ENCODE measurements at places on chromosomes 7 and 10.
A peak's percentile ranks its signal among the peaks of the same experiment; 100 is the strongest.

DNA sequence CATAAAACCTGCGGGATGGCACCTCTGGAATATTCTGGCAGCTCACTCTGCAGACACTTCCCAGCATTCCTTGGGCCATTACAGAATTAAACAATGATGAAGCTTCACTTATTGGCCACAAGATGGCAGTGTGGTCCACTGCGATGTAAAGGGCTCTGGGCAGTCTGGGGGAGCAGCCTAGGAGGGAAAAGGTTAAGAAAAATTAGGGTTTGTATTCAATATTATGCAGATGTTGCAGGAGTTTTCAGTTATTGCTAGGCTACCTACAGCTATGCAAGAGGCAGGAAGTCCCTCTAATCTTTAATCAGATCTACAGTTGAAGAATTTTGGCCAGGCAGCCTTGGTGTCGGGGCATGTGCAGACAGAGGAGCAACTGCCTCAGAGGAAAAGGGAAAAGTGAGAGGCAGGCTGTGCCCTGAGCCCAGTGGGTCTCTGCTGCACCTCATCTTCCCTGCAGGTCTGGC, 233.2 kb upstream of the PRSS1 start:
- peak; percentile 77 for DNase-seq

DNA sequence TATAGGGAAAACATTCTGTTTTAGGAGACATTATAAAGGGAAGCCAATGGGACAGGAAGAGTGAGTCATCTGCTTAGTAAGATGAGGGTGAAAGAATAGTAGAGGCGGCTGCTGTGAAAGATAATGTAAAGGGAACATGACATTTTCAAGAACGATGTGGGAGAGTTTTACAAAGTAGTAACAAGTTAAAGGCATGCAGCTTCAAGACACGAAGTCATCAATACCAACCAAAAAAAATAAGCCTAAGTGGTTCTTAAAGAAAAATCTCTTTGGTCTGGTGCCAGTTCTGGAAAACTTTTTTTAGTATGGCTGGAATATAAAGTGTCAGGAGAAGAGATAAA, 6.1 kb downstream of the GSTO1 start:
- no peak for DNase-seq

DNA sequence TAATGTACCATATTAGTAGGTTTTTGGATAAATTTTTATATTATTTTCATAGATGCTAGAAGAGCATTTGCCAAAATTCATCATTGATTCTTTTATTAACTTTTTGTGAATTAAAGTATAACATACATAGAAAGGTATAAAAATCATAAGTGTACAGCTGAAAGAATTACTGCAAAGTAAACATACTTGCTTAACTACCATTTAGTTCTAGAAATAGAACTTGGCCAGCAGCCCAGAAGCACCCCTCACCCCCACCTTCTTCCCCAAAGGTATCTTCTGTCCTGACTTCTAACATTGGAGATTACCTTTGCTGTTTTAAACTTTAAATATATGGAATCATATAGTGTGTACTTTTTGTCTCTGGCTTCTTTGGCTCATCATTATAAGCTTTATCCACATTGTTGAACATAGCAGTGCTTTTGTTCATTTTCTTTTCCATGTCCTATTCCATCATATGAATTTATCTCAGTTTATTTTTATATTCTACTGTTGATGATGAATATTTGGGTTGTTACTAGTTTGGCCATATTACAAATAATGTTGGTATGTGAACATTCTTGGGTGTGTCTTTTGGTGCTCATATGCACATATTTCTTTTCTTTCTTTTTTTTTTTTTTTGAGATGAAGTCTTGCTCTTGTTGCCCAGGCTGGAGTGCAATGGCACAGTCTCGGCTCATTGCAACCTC, 142.8 kb downstream of the ADK start:
- DNase-seq, result peak; percentile 53

DNA sequence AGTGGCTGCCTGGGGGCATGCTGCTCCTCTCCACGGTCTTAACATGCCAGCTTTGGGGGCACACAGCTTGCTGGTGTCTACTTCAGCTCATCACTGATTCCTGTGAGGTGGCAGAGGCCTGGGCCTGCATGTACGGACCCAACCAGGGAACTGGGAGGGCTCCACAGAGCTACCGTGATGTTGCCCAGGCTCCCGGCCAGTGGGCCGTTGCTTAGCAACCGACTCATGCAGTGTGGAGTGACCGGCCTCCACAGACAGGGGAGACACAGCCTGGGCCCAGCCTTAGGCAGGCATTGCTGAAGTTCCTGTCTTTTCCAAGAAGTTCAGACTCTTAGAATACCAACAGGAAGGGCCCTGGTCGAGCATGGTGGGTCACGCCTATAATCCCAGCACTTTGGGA, 25.8 kb upstream of the SH2B2 start:
- peak; percentile 78 for DNase-seq

DNA sequence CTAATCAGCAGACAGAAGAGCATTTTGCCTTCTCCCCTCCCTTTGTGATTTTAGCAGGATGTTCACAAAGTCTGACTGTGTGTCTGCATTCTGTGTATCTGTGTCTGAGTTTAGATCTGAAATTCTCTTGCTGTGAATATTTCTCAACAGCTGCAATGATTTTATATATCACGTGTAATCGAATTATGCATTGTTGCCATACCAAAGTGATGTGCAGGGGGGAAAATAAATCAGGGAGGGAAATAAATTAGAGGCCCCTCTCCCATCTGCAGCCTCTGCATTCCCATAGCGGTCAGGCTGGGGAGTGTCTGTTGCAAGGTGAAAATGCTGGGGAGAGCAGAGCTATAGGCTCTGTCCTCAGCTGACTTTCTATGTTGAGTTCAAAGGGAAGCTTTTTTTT, 209.0 kb downstream of the LRMDA start:
- no peak for DNase-seq

DNA sequence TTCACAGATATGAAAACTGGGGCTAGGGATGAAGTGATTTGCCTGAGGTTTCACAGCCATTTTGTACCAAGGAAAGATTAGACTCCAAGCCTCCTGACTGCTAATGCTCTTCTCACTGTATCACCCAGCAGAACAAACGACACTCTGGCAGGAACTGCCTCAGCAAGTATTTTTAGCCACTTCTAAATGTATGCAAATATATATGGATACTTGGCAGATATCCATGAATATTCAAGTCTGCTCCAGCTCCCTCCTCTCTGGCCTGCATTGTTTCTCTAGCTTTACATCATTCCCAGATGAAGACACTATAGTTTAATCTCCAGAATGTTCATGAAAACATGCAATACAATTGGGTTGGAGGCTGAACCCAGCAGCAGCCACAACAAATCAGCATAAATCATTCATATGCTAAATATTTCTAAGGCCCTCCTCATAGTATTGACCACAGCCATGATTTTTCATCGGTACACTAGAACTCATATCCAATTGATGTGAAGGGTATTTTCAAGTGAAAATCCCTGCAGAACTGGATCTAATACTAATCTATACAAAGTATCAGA, 65.5 kb downstream of the HPSE2 start:
- DNase-seq, result no peak

DNA sequence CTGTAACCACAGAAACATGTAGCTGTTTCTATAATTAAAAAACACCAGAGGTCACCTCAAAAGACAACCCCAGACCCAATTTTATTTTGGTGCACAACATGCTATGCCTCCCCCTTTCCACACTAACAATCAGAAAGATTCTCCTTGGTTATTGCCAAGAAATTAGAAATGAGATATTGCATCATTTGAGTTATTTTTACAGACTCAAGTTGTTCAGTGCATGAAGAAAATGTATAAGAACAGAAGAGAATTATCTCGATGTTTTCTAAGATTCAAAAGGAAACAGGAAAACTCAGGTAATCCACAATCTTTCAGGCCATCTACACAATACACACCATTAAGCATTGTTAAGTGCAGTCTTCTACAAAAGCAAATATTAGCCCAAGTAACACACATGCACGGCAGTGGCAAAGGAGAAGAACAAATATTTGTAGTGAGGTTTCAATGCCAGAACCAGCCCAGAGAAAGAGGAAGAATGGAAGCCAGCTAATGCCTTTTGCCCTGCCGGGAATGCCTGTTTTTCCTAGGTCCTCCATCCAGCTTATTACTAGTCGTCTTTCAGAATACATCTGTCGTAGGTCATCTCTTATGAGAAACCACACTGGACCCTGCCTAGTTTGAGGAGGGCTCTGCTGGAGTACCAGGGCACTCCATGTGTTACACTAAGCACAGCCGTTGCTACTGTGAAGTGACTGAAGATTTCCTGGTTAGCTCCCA, 67.6 kb upstream of the C1GALT1 start:
- DNase-seq, result peak; percentile 30

DNA sequence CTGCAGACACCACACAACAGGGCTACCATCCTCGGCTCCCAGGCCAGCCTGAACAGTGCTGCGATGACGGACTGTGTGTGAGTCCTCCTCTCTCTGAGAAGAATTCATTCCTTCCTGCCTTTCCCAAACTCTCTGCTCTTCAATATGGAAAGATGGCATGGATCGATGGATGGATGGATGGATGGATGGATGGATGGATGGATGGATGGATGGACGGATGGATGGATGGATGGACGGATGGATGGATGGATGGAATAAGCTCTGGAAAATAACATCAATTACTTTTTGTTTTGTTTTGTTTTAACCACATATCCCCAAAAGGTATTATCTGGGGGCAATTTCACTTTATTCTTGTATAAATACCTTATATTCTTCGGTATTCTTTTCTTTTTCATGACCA, 151.9 kb downstream of the AKR1D1 start:
- DNase-seq, result no peak
